Hematopoietic multipotent progenitor cell treated with erythropoietin and hydrocortisone succinate and interleukin-3 and kit ligand, for 4 days (in vitro differentiated cells): ENCODE measurements at places on chromosomes 3 and 15.

- peak; percentile 44 for DNase-seq
Observed at GRCh38 chr3:127629467-127630403, 750 bp downstream of the PODXL2 start.

- no peak for DNase-seq
Observed at GRCh38 chr15:80026754-80027153, 32.7 kb upstream of the ZFAND6 start.

GRCh38 chr3:2603692-2604289 is 505.1 kb downstream of the CNTN4 start:
- DNase-seq: no peak

DNA sequence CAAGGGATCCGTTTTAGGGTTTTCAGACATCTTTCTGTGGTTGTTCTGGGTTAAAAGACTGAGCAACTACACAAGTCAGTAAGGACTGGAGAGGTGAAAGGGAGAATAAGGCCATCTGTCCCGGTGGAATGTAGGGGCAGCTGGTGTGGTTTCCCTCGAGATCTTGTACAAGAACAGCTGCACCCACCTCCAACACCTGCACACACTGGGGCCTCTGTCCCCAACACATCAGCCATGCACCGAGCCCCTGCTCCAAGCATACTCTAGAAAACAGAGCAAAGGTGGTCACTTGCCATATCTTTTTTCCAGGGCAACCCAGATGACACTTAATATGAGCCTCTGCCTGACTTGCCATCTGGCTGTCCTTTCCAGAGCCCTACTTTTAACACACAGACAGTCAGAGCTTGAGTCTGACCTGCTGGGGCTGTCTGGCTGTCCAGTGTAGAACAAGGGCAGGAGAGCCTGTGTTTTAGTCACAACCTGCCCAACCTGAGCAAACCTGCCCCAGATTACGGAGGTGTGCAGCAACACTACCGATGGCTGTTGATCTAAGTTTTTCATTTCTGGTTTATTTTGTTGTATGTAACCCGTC is 12.2 kb downstream of the MAN2A2 start:
- DNase-seq: peak; percentile 15

DNA sequence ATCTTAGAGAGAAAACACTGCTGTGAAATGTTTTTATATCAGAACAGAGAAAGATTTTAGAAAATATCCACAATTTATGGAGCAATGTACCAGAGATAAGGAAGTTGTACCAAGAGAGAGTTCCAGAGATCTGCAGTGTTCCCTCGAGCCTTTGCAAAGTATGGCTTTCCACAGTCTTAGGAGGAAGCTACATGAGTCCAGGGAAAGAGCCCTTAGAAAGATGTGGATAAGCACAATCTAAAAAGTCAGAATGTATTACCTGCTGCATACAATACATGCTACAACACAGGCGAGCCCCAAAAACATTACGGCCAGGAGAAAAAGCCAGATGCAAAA is 56.4 kb downstream of the ZNF860 start:
- DNase-seq: no peak

GRCh38 chr15:66711862-66712261 is 9.8 kb downstream of the SMAD6 start:
- no peak for DNase-seq

DNA sequence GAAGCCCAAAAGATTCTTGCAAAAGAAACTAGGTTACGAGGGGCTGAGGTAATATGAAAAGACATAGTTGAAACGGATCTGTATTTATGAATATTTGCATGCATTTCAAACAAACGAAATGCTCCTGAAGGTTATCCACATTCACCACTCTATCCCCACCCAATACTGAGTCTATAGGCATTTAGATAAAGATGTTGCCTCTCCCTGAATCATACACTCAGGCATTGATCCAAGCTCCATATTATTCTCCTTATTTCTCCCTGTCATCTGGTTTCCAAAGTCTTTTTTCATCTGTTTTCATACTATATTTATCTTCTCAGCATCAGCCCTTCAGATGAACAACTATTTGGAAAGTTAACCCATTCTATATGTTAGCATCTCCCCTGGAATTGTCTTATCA is 492.5 kb upstream of the TGFBR2 start:
- no peak for DNase-seq

DNA sequence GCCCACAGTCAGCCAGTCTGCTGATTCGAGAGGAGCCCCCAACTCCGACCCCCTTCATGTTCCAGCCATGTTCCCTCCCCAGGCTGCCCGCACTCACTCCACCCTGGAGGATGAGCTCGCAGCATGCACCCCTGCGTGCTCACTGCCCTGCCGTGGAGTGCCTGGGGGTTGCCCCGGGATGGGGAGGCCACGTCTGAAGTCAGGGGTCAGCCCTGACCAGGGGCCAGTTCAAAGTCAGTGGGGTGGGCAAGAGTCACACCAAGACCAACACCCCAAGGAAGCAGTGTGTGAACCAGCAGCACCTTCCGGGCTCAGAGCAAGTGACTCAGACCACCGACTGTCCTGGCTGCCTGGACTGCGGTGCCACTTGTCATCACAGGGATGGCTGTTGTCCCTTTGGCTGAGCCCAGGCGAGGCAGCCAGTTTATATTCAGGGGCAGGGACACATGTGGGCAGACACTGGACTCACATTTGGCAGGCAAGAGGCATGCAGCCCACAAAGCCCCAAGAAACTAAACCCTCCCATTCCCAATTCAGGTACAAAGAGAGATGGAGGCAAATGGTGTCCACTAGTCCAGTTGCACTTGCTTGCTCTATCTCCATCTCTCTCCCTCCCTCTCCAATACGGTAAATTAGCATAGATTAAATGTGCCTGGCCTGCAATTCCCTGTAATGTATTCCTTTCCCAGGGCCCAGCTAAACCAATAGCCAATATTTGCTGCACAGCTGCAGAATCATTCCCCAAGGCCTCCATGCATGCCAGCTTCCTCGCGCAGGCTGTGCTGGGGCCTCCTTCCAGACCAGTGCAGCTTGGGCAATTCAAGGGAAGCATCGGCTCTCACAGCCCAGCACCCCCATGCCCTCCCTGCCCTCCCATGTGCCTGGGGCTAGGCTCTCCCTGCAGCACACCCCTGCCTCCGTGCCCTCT is 135.7 kb upstream of the IQSEC1 start:
- DNase-seq: no peak

GRCh38 chr3:121542924-121543323 is 2.9 kb downstream of the POLQ start:
- no peak for DNase-seq

- DNase-seq: no peak
Observed at GRCh38 chr15:87538327-87538834, 718.2 kb downstream of the NTRK3 start.

- DNase-seq: no peak
Observed at GRCh38 chr3:113232342-113232741, 21.0 kb downstream of the BOC start.
